ENCODE measurements at places on chromosomes 13 and 19. TPM values are rescaled to one million over a fixed set of nuclear protein-coding genes. Genes with fewer than 3 reads are reported as not detected.

ZNF180 gene
- 8.3 TPM for total RNA-seq

FCHO1 gene
- total RNA-seq: 0.91 TPM

CD79A gene
- total RNA-seq: not detected

FAM124A gene
- 0.46 TPM for total RNA-seq

- DNase-seq: peak; percentile 95
These were observed 1.9 kb downstream of the CNN2 start for GRCh38 chr19:1028062-1028926.

DNA sequence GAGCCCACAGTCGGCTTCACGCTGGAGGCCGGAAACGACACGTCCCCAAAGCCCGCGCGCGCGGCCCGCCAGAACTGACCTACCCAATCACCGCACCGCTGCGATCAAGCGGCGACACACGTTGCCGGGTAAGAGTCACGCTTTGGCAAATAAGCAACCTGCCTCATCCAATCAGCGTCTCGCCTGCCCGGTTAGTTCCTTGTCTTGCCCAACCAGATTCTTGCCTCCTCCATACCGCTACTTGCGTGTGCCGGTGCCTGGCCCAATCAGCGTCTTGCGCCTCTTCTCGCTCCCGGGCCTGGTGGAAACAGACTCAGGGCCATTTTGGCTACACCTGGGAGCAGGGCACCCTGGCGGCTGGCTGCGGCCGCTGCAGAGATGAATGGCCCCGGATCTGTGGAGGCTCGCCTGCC is 11.6 kb upstream of the ZNF544 start:
- DNase-seq: no peak

DNA sequence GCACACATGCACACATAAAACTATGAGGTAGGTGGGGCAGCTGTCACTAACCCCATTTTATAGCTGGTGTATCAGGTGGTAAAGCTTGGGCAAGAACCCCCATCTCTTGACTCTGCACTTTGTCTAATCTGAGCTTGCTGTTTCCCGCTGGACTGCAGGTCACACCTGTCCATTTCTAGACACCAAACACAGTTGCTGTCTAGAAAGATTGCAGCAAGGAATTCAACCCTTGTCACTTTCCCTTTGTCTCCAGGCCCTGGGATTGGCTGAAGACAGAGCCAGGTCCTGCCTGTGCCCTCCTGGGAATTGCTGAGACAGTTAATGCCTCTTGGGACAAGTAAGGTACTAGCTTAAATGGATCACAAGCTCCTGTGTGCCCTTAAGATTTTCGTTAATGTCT is 83.8 kb downstream of the RNASEH2B start:
- DNase-seq: no peak

- DNase-seq: no peak
These were observed 222.2 kb upstream of the SERP2 start for GRCh38 chr13:44151474-44151873.

DNA sequence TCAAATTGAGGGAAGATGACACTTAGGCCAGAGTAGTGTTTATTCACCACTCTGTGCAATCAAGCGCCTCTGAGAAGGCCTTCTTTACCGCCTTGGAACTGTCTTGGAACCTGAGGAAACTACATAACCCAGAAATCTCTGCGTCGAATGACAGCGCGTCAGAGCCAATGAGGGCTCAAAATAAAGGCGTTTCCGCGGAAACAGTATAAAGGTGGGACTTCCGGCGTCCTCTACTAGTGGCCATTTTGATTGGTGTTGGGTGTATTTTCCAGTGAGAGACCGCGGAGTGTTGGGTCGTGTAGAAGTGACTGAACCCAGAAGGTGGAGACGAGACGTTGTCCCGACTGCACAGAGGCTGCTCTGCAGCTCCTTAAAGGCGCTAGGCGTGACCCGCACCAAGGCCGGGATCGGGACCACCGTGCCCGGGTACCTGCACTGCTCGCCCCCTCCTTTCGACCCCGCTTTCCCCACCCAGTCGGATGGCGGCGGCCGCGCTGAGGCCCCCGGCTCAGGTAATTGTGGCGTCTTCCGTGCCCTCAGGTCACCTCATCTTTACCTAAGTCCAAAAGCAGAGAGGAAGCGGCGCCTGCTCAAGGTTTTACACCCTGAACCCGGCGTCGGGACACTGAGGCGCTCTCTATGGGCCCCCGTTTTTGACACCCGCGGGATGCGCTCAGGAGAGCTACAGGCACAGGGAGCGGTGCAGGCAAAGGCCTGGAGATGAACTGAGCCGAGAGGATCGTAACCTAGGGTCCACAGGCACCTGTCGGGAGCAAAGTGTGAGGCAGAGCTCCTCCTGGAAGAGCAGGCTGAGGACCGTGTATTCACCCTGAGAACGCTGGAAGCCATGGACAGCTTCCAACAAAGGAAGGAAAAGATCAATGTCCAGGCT is at the start of gene ZNF776:
Gene ZNF776 (plus strand): TSS at position 236 of the 892 bp plus-strand sequence. CDS start 244 bp downstream, at position 480.
- DNase-seq: peak; percentile 89

DNA sequence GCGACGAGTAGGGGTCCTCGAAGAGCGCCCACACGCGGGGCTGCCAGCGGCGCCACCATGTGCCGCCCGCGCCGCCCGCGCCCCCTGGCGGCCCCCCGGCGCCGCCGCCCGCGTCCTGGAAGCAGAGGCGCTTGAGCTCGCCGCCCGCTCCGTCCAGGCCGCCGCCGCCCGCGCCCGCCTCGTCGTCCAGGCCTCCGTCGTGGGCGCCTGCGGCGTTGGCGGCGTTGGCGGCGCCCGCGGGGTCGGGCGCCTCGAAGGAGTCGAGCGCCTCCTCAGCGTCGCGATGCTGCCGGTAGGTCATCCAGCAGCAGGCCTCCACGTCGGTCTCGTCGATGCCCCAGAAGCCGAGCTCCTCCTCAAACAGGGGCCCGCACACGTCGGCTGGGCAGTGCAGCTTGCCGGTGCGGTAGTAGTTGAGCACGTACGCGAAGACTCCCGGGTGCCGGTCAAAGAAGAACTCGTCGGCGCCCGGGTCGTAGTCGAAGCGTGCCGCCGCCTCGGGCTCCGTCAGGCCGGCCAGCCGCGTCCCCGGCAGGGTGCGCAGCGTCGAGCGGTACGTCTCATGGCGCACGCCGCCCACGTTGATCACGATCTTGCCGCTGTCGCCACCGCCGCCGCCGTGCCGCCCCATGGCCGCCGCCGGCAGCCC is 829 bp downstream of the KCNC3 start:
- peak; percentile 57 for DNase-seq
